Hippocampal formation (tissue), 2 donors: ENCODE measurements at places on chromosomes 6 and 20.
A peak's percentile ranks its signal among the peaks of the same experiment; 100 is the strongest.

DNA sequence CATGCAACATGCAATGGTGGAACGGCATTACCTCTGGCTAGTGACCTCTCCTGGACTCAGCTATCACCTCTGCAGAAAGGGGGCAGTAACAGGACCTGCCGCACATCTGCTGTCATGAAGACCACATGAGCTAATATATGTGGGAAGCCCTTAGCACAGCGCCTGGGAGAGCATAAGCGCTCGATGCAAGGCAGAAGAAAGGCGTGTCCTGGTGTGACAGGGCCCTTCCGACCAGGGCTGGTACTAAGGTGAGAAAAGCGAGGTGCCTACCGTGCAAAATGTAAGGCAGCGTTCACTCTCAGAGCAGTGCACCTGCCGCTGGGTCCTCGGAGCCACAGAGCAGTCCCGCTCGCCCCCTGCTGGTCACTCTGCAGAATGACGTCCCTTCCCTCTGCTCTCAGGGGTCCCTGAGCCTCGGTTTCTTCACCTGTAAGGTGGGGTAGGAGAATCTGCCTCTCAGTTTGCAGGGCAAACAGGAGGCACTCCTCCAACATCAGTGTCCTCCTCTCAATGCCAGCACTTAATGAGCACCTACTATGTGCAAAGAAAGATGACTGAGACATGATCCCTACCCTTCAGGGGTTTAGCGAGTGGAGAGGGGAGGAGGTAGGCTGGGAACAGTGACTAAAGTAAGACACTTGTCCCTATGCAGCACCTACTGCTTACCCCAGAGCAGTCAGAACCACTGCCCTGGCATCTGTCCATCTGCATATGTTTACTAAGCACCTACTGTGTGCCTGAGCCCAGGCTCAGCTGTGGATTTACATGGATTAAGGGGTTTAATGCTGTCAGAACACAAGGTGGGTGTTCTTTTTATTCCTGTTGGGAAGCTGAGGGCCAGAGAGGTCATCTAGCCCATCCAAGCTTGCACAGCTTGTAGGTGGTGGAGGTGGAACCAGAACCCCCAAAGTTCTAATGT, 41.1 kb upstream of the PTGIS start:
- DNase-seq = no peak

DNA sequence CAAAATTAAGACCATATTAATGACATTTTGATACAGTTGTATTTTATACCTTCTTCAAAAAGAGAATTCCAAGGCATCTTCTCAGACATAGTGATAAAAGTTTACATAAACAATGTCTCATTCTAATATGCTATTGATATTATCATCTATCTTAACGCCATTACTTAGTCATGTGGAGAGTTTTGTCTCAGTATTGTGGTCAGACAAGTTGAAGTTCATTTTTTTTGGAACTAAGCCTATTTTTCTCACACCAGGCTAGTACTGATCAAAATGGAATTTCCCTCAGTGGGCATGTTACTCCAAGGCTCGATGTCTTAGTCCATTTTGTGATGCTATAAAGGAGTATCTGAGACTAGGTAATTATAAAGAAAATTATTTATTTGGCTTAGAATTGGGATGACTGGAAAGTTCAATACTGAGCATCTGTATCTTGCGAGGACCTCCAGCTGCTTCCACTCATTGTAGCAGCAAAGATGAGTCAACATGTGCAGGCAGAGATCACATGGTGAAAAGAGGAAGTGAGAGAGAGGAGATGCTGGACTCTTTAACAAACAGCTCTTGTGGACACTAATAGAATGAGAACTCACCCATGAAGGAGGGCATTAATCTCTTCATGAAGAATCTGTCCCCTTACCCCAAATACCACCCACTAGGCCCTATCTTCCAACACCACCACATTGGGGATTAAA, 825.5 kb upstream of the MANEA start:
- no peak for DNase-seq

DNA sequence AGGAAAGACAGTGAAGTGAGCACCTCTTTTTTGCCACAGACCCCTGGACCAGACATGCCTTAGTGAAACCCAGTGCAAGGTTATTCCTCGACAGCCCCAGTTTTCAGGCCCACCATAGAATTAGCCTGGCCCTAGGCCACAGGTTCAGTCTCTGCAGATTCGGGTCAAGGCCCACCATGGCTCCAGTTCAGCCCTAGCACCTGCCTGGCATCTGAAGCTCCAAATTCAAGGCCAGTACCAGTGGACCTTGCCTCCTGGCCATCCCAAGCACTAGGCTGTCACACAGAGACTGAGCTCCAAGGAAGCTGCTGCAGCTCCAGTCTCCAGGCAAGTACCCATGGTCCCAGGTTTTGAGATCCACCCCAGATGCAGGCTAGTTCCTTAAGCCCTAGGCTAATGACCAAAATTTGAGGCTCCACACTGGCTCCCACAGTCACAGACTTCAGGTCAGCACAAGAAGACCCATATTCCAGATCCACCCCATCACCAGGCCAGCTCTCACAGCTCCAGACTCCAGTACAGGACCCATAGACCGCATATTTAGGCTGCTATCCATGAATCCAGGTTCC, 877.5 kb upstream of the ADGRB3 start:
- DNase-seq = no peak

DNA sequence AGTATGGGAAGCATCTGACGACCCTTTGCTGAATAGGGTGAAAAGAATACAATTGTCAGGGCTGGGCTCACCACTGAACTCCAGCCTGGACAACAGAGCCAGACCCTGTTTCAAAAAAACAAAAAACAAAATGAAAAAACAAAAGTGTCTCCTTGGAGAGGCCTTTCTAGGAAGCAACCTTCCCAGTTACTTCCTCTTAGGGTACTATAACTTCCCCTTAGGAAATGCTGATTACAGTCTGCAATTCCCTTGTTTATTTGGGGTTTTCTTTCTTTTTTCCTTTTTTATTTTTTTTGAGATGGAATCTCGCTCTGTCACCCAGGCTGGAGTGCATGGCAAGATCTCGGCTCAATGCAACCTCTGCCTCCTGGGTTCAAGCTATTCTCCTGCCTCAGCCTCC, 20.5 kb upstream of the TTPAL start:
- DNase-seq = no peak

- DNase-seq = no peak
Observed at GRCh38 chr6:47016261-47016660, 25.9 kb downstream of the ADGRF1 start.

- no peak for DNase-seq
Observed at GRCh38 chr6:112480553-112480952, 133.4 kb downstream of the RFPL4B start.

DNA sequence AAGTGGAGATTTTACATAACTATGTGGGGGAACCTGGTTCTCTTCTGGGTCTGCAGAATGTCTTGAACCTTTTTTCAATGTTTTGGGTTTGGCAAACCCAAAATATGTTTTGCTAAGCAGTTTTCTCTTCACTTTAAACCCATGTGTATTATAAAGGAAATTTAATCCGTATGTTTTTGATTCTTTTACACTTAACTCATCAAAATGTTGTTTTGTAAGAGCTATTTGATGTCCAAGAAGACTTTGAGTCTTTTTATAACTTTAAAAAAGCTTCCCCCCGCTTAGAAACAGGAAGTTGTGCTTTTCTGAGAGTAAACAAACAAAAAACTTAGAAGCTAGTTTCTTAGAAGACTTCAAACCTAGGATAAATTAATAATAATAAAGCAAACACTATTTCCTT, 81.9 kb upstream of the CEP162 start:
- no peak for DNase-seq

- no peak for DNase-seq
Observed at GRCh38 chr6:38016824-38017223, 197.3 kb downstream of the ZFAND3 start.

DNA sequence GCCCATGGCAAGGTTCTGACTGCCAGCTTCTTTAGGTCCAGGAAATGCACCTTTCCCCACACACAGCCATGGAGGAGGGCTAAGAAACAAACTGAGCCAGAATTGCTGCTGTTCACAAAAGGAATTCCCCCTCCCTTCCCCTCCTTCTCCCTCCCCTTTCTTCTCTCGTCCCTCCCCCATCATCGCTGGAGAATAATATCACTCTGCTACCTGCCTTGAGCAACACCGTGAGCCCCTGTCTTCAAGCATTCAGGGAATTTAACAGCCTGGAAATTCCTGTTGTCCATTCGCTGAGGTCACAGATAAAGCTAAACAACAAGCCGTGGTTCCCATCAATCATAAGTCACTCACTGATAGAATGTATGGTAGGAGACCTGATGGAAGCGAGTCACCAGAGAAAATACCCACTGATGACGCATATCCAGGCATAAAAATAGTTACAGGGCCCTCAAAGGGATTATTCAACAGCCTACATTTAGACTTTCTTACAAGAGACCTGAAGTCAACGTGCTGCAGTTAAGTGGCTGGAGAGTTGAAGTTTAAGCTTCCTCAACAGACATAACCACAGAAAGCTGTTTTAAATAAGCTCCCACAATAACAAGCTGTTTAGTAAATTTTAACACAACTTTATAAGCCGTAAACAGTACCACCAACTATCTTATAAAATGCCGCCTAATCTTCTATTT, 59.7 kb downstream of the HIVEP2 start:
- DNase-seq = peak; percentile 53

- no peak for DNase-seq
Observed at GRCh38 chr6:139099984-139100383, 34.9 kb upstream of the HECA start.

DNA sequence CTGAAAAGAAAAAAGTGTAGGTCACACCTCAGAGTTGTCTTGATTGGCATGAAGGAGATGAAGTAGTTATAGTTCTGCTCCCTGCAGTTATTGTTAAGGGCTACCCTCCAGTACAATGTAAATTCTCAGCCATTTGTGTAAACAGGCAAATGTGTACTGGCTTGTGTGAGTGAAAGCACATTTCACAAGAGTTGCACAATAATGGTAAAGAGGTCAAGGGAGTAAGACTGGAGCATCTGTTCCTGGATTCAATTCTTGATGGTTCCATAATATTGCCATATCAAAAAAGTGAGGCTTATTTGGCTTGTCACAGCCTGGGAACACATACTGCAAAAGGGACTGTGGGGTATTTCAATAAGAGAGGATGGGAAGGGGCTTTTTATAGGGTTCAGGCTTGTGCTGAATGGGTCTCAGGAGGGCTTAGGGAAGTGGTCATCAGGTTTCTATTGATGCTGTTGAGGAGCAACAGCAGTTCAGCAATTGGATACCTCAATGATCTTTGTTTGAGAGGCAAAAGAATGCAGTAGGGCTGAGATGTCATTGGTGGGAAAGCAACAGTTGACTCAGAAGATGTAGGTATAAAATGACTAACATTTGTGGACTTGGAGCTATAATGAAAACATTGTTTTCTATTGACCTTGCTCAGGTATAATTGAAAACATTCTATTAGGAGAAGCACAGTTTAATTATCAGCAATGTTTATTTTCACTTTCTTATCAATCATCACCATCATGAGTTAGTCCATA, 402.6 kb downstream of the BCKDHB start:
- no peak for DNase-seq

DNA sequence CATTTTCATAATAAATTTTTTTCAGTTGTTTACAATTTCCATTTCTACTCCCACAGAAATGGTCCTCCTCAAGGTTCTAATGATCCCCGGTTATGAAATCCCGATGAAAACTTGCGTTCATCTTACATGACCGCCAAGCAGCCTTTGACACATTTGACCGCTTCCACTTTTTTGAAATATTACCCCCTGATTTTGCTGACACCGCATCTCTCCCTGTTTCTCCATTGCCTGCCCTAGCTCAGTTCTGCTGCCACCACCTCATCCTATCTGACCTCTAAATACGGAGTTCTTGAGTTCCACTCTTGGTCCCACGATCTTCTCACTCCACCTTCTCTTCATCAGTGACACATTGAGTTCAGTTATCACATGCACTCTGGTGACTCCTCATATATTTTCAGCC, 74.1 kb downstream of the SLC35B3 start:
- no peak for DNase-seq

DNA sequence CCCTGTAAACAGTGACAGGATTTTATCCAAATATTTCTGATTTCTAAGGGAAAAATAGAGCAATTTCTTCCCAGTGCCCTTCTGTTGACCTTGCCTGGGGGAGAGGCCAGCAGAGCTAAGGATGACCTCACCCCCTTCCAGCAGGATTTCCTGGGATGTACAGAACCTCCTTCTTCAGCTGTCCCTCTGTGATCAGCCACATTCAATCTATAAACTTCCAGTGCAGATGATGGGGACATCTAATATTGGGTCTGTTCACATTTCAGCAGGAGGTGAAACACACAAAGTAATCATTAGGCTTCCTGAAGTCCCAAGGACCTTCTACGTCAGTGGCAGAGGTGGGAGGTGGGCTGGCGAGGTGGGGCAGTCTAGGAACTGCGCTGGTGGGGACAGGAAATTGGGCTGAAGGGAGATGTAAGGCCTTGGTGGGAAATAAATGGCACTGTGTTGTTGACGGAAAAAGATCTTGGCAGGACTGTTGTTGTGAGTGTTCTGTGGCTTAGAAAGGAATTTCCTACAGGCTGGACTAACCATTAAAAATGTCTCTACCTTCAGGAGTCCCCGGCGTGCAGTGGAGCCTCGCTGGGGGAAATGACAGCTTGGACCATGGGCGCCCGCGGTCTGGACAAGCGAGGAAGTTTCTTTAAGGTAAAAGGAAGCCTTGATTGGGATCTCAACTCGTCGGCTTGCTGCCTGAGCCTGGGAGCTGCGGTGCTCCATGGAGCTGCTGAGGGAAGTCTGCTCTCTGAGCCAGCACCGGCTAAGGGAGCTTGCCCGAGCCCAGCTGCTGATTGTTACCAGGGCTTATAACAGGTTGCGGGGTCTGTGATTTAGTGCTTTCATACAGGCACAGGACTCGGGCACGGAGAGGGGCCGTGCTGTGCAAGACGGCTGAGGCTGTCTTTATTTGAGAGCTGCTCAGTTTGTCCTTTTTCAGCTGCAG, 127.9 kb upstream of the NAA20 start:
- DNase-seq = peak; percentile 64
